Activated CD8-positive, alpha-beta memory T cell treated with anti-CD3 and anti-CD28 coated beads, Interleukin-2, amount 10 ng/mL, durations not matched to agents 7 days and 5 days (primary cell): ENCODE measurements at places on chromosomes 4 and X.
A peak's percentile ranks its signal among the peaks of the same experiment; 100 is the strongest.

DNA sequence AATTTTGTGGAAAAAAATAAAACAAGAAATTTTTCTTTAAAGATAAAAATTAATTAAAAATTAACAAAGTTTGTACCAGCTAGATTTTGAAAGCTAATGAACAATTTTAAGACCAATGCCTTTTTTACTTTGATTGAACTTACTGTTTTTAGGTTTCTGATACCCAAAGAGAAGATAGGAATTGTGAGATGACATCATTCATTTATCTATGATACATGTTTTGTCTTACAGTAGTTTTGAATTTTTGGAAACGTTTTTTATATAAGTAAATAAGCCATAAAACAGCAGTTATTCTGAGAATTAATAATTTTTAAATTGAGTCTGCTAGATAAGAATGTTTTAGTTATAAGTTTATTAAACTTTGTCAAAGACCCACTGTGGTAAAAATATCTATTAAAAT lies 65.0 kb upstream of the GPR174 start:
- no peak for DNase-seq

GRCh38 chr4:37890801-37891259 lies at the start of gene TBC1D1:
TBC1D1 (plus strand) TSS chr4:37891084; CDS start chr4:37902096, 11,012 bp downstream.
- DNase-seq = peak; percentile 66

DNA sequence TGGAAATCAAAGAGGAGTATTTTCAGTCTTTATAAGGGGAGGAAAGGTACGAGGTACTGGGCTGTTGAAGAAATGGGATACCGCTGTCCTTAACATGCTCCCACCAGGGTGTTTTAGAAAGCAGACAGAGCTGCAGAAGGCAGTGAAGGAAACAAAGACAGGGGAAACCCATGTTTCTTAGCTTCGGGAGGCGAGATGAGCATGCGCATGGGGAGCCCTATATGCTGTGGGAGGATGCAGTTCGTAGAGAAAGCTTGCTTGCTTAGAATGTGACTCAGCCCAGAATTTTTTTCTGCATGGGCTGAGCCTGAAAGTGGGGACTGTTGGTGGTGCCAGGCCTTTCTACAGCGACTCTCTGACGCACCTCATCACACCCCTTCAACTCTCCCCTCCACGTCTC lies 28.8 kb upstream of the SCOC start:
- no peak for DNase-seq

- DNase-seq = no peak
Measured at GRCh38 chr4:89142691-89143669, 31.6 kb downstream of the TIGD2 start.

GRCh38 chr4:163701916-163702315 lies 207.4 kb downstream of the TMA16 start:
- no peak for DNase-seq

GRCh38 chr4:121950680-121951520 lies 960 bp downstream of the TRPC3 start:
- DNase-seq = peak; percentile 52

- peak; percentile 45 for DNase-seq
Measured at GRCh38 chrX:151359931-151360871, 36.8 kb upstream of the VMA21 start.

DNA sequence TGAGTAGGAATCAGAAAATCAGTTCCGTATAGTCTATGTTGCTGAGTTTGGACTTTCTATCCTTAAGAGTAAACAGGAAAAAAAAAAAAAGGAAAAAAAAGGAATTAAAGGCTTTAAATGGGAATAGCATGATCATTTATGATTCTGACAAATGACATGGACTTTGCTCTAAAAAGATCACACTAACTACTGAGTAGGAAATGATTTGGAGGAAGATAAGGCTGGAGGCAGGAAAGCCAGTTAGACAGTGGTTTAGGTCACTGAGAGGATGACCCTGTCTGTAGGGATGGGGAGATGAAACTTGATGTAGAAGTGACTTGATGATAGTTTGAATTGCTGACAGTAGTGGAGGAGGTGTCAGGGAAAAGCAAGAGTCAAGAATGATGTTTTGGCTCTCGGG lies 9.2 kb upstream of the JADE1 start:
- no peak for DNase-seq

DNA sequence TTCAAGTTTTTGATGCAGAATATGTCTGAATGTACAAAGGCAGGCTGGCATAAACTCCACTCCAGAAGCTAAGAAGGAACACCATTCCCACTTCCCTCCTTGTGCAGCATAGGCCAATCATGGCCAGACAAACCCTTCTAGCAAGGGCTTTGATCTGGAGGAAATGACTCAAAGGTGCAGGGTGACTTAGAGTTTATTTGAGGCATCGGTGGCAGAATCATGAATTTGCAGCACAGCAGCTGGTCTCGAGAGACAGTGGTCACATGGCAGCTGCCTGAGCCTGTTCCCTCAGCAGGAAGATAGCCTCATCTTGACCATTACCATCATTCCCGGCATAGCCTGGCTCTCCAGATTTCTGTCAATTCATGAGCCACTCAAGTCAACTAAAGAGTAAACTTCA lies 154.5 kb downstream of the ATP10D start:
- no peak for DNase-seq

GRCh38 chr4:65344278-65344825 lies 325.9 kb downstream of the EPHA5 start:
- no peak for DNase-seq

GRCh38 chrX:107450823-107451509 lies 1.5 kb downstream of the FRMPD3 start:
- peak; percentile 42 for DNase-seq

- DNase-seq = no peak
Measured at GRCh38 chr4:139154538-139154937, 22.5 kb downstream of the ELF2 start.

- DNase-seq = no peak
Measured at GRCh38 chrX:101071582-101071981, 7.1 kb upstream of the TMEM35A start.

DNA sequence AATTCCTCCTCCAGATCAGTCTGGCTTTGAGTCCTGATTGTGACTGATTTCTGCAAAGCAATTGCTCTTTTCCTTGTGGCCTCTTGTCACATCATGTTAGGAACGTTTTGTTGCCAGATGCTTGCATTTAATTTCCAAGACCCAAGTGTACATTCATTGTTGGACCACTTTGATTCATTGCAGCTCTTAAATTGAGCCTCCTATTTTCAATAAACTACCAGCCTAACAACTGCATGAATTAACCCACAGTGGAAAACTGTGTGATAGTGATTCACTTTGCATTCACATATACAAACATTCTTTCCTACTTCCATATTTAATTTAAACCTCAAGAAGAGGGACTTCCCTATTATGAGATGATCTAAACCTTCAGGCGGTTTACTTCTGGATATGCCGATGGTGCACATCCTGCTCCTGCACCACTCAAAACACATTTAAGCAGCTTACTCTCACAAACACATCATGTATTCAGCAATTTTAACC lies 118.4 kb downstream of the AFF1 start:
- DNase-seq = no peak

- no peak for DNase-seq
Measured at GRCh38 chr4:1879485-1879884, 8.3 kb downstream of the NSD2 start.

GRCh38 chr4:57154926-57155325 lies 44.7 kb upstream of the IGFBP7 start:
- DNase-seq = no peak

DNA sequence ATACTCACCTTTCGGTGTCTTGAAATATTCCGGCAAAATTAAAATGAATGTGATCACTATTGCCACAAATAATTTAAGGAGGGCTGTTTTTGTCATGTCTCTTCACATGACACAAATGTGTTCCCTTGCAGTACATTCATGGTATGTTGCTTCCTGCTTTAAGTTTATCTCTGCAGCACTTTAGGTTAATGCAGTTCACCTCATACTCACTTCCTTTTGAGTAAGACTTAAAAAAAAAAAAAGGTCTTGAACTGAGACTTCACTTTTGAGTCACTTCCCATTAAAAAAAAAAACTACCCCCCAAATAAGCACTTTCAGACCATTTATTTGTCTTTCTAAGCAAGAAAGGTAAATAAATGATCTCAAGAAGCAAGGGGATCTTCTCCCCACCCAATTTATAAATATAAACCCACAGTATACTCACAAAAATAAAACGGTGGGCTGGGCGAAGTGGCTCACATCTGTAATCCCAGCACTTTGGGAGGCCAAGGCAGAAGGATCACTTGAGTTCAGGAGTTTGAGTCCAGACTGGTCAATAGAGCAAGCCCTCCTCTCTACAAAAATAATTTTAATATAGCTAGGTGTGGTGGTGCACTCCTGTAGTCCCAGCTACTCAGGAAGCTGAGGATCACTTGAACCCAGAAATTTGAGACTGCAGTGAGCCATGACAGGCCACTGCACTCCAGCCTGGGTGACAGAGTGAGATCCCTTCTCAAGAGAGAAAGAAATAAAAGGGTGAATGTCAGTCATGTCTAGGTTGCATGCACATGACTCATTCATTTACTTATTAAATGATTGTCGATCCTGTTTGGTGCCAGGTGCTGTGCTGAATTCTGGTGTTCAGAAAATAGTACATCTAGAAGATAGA lies at the start of gene TMEM156:
Gene TMEM156 (minus strand): TSS at position 192 of the 868 bp plus-strand sequence. CDS start 96 bp downstream, at position 96.
- peak; percentile 62 for DNase-seq

DNA sequence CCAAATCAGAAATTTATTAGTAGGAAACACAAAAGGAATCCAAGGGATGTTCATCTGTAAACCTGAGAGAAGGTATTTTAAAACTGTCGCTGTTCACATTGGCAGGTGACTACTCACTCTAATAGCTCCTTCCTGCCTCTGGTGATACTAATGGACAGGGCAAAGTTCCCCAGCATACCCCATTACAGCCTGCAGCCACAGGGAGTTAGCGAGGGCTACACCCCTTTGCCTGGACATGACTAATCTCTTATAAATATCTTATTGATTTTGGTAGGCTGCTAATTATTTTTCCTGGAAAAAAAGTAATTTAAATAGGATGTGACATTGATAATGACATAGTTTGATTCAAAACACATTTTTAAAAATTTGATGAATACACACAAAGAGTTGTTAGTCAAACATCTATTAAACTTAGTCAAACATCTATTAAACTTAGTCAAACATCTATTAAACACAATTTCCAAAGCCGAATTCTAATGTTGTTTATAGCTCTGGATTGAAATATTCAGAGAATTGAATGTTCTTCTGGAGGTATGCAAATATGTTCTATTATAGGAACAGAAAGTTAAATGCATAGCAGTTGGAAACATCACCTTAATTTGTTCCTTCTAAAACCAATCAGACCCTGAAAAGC lies 83.0 kb upstream of the CBR4 start:
- DNase-seq = no peak

DNA sequence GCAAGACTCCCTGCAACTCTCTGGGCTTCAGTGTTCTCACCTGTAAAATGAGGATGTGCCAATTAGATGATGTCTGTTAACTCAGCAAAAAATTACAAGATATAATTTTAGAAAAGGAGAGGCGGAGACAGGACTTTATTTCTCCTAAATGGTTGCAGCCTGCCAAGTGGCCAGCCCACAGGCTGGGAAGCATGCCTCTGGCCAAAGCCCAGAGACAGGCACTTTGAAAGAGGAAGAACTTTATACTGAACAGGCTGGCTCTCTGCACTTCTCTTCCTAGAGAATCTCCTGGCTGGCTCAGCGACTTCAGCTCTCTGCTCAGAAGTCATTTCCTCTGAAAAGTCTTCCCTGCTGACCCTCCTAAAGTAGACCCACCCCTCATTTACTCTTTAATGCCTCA lies 3.7 kb downstream of the PRDM5 start:
- no peak for DNase-seq

- no peak for DNase-seq
Measured at GRCh38 chr4:57102050-57102624, 8.0 kb downstream of the IGFBP7 start.

DNA sequence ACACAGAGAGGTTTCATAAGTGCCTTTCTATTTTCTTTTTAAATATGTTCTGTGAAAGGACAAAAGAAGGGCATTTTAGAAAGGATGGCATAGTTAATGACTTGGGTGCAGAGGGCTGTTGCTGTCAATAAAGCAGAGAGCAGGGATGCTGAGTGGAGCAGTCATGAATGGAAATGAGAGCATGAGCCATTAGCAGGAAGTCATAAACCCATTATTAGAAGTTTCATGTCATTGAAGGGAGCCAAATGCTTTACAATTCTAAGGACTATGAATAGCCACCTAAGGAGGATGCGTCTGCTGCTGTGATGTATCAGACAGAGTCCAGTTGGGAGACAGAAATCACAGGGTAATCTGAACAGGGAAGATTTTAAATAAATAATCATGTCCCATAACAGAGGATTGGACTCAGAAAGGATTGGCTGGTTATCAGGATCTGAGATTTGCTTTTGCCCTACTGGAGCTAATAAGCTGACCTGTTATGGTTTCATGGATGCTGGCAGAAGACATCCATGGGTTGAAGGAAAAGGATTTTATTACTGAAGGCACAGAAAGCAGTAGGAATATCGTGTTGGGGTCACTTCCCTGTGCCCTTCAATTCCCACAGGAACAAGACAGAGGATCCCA lies 47.5 kb upstream of the WDR19 start:
- DNase-seq = no peak

DNA sequence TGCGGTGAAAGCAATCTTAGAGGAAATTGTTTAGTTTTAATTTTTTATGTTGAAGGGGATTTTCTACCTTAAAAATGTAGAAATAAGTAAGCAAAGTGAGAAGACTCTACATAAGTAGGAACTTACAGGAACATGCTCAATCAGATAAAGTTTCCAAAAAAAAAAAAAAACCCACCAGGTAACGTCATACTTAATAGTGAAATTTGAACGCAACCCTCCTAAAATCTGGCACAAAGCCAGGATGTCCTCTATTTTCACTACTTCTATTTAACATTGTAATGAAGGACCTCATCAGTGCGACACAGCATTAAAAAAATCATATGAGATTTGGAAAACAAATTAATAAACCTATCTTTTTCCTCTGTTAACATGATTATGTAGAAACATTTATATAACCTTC lies 135.0 kb upstream of the FAT4 start:
- DNase-seq = no peak

- no peak for DNase-seq
Measured at GRCh38 chr4:130147641-130148040, 1051.7 kb downstream of the C4orf33 start.

DNA sequence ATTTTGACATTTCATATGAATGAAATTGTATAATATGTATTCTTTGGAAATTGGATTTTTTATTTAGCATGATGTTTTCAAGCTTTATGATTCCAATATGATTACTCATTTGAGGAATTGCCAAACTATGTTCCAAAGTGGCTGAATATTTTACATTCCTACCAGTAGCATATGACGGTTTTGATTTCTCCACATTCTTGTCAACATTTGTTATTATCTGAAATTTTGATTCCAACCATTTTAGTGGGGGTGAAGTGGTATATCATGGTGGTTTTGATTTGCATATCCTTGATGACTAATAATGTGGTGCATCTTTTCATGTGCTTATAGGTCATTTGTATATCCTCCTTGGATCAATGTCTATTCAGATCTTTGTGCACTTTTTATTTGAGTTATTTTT lies 2.6 kb upstream of the BEX1 start:
- DNase-seq = no peak

- DNase-seq = no peak
Measured at GRCh38 chrX:18917831-18918230, 66.1 kb downstream of the PHKA2 start.
